ENCODE measurements at places on chromosomes 1 and 21. TPM values are rescaled to one million over a fixed set of nuclear protein-coding genes. Genes with fewer than 3 reads are reported as not detected.

The CMPK1 gene
- total RNA-seq, result 204 TPM

The AIRE gene
- total RNA-seq, result not detected

The SPRR2E gene
- not detected for total RNA-seq

The SLFNL1 gene
- 1.6 TPM for total RNA-seq

The VAMP3 gene
- 69.0 TPM for total RNA-seq

The PWP2 gene
- total RNA-seq, result 8.2 TPM

The CATSPERE gene
- total RNA-seq, result 1.2 TPM

The ST6GALNAC3 gene
- total RNA-seq, result 3.5 TPM

The OLIG2 gene
- total RNA-seq, result not detected

The TMEM82 gene
- total RNA-seq, result 42.4 TPM

The CFHR1 gene
- not detected for total RNA-seq

All from Peyer's patch (tissue), 4 donors.